ENCODE measurements at places on chromosomes 7 and 10.

DNA sequence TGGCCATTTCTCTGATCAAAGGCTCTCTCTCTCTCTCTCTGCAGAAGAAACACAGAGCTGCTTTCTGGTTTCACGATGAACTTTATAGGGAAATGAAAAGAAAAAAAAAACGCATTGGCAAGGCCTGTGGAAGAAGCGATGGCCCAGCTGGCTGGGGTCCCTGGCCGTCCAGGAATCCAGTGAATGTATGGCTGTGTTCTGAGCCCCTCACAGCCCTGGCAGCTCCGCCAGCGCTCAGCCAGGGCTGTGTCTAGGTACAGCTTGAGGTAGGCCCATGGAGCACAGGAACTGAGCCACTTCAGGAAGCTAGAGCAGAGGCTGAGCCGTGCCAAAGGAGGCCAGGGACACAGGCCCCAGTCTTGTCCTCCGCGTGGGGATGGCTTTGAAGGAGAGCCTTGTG is 13.1 kb upstream of the UCMA start:
- no peak for DNase-seq

DNA sequence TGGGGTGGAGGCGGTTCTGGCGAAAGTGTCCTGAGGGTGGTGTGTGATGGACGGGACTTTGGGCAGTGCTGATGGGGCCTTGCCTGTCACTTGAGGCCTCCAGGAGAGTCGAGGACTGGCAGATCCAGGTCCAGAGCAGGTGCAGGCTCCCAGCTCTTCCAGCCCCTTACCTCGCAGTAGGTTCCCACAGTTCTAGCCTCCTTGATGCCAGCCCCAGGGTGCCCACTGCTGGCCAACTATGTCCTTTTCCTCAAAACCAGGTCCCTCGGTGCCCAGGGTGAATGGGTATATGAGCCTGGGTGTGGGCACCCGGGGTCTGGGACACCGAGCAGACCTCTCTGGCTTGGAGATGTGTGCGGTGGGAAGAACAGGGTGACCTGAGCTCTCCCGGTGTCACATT is 8.3 kb downstream of the FAM20C start:
- no peak for DNase-seq

DNA sequence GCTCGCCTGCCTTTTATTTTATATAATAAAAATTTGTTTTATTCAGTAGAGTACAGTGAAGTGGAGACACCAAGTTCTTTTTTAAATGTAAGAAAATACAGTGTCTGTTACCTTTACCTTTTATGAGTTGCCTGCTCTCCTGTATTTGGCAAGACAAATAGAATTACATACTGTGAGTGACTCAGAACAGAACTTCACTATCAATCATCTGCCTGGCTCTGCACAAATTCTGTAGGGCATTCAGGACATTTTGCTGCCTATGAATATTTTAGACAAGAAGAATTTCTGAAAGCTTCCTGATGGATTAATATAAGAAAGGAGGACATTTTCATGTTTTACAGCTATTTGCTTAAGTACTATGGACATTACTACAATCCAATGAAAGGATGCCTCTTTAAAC is 135.4 kb upstream of the PHF14 start:
- no peak for DNase-seq

GRCh38 chr7:98283127-98283886 is 1.8 kb downstream of the BRI3 start:
- DNase-seq = no peak

GRCh38 chr10:95756041-95756761 is at the start of gene ENTPD1:
TSS of gene ENTPD1 (plus strand) at chr10:95756163. CDS start at chr10:95756240, 77 bp downstream.
- no peak for DNase-seq

DNA sequence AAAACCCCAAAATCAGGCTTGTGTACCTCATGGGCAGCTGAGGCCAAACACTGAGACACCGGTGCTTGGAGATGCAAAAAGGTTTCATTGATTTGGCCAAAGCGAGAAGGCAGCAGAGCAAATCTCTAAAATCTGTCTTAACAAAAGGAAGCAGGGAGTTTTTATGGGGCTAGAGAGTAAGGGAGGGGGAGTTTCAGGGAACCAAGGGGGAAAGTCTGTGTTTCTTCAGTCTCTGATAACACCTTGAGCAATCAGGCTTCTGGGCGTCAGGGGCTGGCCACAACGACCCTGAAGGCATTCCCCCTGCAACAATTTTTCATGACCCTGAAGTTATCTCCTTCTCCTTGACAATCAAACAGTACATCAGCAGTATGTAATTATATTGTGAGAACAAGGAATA is 2.7 kb upstream of the ZNF786 start:
- DNase-seq = no peak

DNA sequence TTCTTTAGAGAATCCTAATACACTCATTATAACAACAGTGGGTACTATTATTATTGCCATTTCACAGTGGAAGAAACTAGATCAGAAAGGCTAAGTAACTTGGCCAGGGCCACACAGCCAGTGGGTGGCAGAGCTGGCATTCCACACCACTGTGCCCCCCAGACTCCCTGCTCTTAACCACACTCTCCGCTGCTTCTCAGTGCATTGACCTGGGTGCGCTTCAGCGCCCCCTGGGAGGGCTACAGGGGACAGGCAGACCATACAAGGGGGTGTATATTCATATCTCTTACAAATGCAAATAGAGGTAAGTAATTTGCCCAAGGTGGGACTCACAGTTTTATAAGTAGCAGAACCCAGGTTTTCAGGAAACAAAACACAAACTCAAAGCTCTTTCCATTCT is 77.0 kb upstream of the NMT2 start:
- DNase-seq = no peak

DNA sequence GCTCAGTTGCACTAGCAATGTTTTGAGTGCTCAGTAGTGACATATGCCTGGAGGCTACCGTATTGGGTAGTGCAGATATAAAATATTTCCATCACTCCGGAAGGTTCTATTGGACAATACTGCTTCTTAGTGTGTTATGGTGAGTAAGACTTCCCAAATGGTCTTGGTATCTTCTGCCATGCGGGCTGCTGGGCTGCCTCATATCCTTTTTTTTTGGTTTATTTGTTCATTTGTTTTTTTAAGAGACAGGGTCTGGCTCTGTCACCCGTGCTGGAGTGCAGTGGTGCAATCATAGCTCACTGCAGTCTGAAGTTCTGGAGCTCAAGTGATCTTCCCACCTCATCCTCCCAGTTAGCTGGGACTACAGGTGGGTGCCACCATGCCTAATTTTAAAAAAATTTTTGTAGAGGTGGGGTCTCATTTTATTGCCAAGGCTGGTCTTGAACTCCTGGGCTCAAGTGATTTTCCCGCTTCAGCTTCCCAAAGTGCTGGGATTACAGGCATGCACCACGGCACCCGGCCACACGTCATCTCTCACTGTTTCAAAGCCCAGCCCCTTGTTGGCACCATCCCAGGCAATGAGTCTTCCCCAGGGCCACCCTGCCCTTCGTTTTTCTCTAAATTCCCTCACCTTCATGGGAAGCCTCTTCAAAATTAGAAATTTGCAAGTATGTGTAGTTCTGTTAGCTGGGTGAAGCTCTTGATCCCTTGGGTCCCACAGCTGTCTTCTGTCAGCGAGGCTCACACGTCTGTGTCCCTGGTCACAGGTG is 111.0 kb upstream of the KLF14 start:
- DNase-seq = no peak

DNA sequence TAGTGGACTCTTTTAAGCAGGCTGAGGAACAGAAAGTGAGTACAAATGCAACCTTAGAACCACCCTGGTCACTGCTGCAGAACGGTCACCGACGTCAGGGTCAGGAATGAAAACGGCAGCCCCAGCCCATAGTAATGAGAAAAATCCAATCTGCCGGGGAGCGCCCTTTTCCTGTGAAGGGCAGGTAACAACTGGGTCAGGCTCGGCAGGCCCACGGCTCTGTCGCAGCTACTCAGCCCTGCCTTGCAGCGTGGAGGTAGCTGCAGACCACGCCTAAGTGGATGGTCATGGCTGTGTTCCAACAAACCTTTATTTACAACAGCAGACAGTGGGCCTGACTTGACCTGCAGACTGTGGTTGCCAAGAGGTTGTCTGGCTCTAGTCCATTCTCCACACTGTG is 563.2 kb downstream of the DNAJB6 start:
- DNase-seq = no peak

GRCh38 chr10:75924309-75924902 is 493.0 kb downstream of the LRMDA start:
- DNase-seq = no peak

GRCh38 chr10:14010101-14010558 is 320.6 kb downstream of the FRMD4A start:
- DNase-seq = no peak

DNA sequence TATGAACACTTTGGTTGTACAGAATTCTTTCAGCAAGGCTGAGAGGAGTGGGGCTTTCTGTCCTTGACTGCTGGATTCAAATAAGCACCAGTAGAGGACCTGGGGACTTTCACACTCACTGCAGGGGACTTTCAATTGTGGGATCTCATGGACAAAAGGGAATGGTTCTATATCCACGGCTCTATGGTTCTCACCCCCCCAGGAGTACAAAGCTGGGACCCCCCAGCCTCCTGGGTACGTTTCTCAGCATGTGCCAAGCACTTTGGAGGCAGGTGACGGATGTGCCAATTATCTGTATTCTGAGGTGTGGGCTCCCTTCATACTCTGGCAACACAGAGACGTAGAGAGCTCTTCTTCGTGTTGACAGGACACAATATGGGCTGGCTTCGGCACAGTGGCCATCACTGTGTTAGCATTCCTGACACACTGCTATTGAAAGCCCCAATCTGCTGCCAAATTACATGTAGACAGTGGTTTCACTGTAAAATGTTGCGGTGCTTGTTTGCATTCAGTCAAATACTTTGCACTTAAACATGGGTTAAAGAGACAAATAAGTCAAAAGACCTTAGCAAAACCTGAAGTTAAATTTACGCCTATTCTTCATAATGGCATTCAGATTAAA is 92.7 kb upstream of the SAMD8 start:
- no peak for DNase-seq

DNA sequence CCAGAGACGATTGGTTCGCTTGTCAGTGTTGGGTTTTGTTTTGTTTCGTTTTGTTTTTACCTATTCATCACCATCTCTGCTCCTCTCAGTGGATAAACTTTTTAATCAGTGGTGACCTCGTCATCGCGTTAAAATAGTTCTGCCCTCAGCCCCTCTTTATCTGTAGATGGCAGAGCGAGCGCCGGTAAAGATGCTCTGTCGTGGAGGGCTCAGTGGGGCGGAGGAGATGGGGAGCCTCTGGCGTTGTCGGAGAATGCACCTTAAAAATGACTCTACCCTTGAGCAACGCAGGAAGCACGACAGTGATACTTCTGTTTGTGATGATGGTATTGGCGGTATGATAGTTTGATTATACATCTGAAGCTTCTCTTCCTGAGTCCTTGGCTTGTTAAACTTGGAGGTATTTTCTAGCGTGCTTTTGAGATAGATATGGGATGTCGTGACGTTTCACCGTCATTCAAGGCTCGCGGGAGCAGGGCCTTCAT is 554 bp downstream of the CSGALNACT2 start:
- peak; percentile 12 for DNase-seq

DNA sequence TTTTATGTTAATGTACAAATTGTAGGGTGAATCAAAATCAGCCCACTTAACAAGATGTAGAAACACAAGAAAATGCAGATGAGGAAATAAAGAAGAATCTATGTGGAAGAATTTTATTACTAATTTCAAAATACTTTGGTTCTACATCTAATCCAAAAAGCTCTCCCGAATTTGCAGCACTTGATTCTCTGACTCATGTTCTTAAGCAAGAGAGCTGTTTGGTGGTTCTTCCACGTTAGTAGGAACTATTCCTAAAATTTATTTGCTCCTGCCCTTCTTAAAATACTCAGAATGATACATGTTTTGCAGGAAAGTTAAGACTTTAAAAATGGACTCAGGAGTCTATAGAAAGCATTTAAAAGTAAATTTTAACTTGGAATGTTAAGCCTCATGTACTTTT is 91.8 kb downstream of the ZMYND11 start:
- DNase-seq = no peak

GRCh38 chr10:15242261-15242840 is 73.9 kb upstream of the NMT2 start:
- DNase-seq = no peak

- DNase-seq = no peak
Measured at GRCh38 chr10:16852624-16853023, 35.4 kb upstream of the RSU1 start.

DNA sequence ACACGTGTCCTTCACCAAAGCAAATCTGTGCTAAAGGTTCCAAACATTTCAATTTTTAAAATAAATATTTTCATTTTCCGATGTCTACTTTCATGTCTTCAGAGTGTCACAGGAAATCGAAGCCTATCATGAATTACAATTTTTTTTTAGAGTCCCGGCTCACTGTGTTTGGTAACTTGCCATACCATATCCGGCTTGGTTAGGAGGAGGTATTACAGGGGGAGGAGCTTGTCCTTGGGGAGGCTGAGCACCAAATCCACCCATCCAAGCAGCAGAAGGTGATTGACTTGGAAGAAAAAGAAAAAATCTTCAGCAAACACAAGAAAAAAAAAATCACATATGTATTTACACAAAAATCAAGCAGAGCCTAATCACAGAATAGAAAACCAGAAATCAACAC is 21.3 kb downstream of the TIAL1 start:
- DNase-seq = no peak

GRCh38 chr7:74164985-74165456 is 9.1 kb upstream of the EIF4H start:
- no peak for DNase-seq

- no peak for DNase-seq
Measured at GRCh38 chr10:8102708-8103401, 48.4 kb downstream of the GATA3 start.

DNA sequence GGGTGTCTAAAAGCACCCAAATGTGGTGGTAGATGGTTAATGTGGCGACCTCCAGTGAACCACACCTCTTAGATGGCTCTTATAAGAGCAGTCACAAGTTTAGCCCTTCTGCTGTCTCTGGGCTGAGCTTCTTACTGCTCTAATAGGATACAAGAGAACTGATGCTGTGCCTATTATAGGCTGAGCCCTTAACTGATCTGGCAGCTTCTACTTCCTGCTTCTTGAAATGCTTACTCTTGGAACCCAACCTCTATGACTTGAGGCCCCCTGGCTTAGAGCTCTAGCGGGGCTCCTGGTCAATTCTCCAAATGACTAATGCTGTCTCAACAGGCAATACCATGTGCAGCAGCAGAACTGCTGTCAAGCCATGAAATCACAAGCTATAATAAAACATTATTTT is 35.0 kb upstream of the LSM8 start:
- DNase-seq = no peak

GRCh38 chr10:48683868-48684267 is 805 bp upstream of the WDFY4 start:
- no peak for DNase-seq

- DNase-seq = no peak
Measured at GRCh38 chr10:58952162-58952601, 224.3 kb upstream of the PHYHIPL start.

GRCh38 chr10:131891196-131891928 is 9.4 kb upstream of the PPP2R2D start:
- DNase-seq = no peak

All from KG1 (cell line).